Coronary artery (tissue), 2 donors: ENCODE measurements at places on chromosomes 16 and 17.

DNA sequence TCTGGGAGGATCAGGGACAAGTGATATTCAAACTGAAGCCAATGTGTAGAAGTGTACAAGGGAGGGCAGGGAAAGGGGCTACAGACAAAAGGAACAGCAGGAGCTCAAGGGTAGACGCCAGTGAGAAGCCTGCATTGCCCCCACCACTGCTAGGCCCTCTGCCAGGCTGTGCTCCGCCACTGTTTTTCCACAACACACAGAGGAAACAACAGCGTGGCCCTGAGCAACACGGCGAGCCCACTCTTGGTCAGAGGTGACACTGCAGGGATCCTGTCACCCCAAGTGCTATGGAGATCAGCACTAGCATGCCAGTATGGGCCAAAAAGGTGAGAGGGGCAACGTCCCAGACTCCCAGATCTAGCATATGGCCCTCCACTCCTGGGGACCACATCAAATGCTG is 23.4 kb downstream of the MYO18A start:
- no peak for DNase-seq

DNA sequence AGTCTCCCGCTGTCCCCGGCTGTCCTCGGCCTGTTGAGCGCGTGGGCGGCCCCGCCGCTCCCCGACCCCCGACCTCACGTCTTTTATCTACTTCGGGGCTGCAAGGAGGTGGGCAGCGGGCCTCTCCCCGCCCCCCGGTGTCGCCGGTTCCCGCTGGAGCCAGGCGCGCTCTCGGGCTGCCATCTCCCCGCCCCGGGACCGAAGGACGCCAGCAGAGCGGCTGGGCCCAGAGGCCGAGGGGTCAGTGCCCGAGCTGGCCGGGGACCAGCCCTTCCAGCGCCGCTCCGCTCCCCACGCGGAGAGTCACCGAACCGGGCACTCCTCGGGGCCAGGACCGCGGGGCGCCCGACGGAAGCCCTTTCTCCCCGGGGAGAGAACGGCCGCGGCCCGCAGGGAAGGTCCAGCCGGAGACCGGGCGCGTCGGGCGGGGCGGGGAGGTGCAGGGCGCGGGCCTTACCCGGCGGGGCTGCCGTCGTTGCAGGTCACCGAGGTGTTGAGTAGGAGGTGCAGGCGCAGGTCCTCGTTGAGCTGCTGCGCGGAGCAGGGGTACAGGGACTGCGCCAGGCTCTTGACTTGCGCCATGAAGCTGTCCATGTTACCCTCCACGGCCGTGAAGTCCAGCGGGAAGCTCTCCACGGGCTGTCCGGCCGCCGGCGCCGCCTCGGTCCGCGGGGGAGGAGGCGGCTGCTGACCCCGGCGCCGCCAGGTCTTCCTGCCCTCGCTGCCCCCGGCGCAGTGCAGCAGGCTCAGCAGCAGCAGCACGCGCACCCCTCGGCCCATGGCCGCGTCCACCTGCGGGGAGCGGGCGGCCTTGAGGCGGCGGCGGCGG is 643 bp downstream of the NOTUM start:
- no peak for DNase-seq

GRCh38 chr17:44749980-44750318 is 8.8 kb upstream of the ADAM11 start:
- DNase-seq, result no peak

DNA sequence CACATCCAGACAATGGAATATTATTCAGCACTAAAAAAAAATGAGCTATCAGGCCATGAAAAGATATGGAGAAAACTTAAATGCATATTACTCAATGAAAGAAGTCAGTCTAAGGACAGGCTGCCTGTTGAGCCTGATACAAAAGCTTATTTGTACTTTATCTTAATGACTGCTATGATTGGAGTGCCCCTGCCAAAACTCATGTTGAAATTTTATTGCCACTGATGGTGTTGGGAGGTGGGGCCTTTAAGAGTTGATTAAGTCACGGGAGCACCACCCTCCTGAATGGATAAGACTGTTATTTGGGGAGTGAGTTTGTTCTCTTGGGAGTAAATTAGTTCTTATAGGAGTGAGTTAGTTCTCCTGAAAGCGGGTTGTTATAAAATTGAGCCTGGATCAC is 9.9 kb downstream of the C17orf67 start:
- DNase-seq, result no peak

- peak; percentile 97 for DNase-seq
Observed at GRCh38 chr16:102060-102855, 24.2 kb downstream of the MPG start.

DNA sequence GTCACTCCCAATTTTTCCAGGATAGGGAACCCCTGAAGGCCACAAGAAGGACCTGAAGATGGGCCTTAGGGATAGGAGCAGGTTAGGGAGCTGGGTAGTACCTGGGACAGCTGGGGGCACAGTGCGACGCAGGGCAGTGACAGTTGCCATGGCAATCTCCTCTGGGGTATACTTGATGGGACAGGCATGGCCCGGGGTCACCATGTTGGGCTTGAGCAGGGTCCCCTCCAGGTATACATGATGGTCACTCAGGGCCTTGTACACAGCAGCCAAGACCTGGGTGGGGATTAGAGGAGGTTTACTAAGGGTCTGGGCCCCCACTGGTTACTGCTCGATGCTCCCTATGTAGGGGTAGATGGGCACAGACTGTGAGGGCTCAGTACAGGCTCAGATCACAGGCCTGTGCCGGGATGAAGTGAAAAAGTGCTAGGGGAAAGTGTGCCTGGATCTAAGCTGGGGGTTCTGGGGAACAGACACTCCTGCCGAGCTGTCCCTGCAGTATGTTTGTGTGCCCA is 2.7 kb downstream of the ALDOC start:
- peak; percentile 64 for DNase-seq

- DNase-seq, result no peak
Observed at GRCh38 chr17:29982991-29983653, 41.7 kb downstream of the EFCAB5 start.

- DNase-seq, result no peak
Observed at GRCh38 chr16:1772362-1772907, at the start of gene EME2. Gene EME2 (plus strand): TSS chr16:1772810. CDS start chr16:1773228, 418 bp downstream.

DNA sequence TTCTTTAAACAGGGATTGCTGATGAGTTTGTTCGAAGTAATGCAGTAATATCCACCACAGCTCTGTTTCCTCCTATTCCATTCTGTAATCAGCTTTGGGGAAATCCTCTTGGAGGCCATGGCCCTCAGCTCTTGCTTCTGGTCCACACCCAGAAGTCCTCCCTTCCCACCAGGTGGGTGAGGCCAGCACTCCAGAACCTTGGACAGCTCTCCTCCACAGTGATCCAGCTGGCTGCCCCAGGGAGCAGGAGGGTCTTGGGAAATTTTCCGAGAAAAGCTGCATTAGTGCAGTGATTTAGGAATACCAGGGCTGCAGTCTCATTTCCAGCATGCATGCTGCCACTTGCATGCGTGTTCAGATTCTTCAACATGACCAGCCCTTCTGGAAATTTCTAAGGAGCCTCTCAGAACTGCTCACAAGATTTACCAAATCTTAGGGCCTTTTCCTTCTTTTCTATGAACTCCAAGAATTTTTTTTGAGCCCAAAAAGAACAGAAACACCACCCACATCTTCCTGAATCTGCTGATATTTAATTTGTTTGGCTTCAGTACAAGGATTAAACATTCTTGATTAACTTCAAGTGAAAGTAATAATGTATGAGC is 4.2 kb downstream of the SMPD3 start:
- DNase-seq, result no peak

DNA sequence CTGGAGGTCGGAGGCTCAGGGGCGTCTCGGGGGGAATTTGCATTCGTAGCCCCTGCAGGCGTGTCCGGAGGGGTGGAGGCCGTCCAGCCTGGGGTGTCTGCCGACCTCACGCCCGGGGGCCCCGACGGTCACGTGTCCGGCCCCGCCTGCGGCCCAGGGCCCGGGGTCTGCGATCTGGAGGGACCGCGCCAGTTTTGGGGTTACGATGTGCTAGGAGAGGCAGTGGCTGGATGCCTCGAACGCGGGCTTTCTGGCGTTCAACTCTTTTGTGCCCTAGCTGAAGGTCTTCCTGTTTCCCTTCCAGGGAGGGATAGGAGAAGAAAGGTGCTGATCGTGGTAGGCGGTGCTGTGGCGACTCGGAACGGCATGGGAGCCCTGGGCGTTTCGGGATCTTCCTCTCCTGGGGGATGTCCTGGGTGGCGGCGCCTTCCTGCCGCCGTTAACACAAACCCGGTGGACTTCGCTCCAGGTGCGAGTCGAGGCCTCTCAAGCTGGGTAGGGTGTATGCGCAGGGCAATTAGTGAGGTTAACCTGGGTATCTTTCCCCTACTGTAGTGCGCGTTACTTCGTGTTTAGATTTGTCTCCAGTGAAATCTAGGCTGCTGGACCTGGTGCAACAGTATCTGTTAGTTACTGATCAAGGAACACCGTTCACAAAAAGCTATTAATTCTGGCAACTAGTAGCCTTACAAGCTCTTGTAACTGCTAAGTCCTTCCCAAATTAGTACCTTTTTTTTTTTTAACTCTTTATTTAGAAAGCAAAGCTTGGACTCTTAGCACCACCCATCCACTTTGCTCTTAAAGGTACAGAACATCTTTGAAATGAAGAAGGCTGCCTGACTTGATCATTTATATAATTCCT is 1.3 kb downstream of the AKAP1 start:
- no peak for DNase-seq

DNA sequence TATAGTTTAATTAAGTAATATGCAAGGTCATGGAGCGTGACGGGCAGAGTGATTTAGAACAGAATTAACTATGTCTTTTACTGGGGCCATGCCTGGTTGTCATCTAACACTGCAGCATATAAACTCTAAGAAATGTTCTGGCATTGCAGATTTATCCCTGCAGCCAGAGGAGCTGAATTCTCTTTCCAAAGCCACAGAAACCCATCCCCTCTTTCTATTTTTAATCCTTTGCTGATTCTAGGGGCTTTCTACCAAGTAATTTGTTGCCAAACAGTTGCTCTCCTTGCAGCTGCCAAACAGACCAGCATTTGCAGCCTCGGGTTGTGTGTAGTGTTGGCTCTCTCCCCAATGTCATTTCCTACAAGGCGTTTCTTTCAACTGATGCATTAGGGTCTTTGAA is 243.2 kb upstream of the MON1B start:
- DNase-seq, result no peak

DNA sequence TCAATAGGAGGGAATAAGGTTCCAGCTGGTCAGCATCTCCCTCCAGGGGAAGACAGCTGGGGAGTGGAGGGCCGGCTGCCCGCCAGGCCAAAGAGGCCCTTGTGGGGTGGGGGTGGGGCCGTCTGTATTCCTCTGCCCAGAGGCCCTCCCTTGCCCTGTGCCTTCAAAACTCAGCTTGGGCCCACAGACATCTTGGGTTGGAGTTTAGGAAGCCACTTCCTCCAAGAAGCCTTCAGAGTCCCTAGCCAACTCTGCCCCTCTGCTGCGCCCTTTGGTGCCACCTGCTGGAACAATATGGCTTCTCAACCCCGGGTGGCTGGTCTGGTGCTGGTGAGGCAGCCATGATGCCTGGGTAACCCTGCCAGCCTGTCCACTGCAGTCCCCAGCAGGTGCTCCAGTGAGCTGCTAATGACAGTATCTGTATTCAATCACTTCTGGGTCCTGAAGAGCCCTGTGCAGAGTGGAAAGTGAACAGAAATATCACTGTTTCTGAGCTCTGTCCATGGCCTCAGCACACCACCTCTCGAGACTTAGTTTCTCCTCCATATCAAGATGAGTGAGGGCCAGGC is 16.7 kb downstream of the HSD11B2 start:
- no peak for DNase-seq
